Activated naive CD8-positive, alpha-beta T cell treated with anti-CD3 and anti-CD28 coated beads for 36 hours (primary cell): ENCODE measurements at places on chromosomes 3 and 15.

- no peak for DNase-seq
Observed at GRCh38 chr3:110174908-110175307, 837.6 kb upstream of the DPPA4 start.

DNA sequence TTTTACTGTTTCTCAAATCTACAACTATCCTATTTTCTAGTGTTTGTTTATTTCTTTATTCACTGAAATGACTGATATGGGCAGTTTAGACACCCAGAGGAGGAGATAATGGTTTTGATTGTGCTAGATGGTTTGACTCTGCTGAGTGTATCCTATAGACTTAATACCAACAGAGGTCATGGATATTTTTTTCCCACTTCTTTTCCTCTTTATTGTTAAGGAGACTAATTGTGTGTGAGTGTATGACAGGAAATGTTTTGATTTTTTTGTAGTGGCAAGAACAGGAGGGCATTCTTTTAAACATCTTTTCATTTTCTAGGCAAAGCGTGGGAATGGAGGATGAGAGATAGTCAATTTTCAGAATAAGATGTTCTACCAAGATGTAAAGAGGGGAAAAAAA is 223.5 kb downstream of the CHST2 start:
- DNase-seq = no peak

- no peak for DNase-seq
Observed at GRCh38 chr3:14458434-14459275, 56.2 kb downstream of the SLC6A6 start.

GRCh38 chr3:100782348-100782747 is 73.1 kb downstream of the TFG start:
- no peak for DNase-seq

- no peak for DNase-seq
Observed at GRCh38 chr3:152517502-152517901, 248.8 kb downstream of the MBNL1 start.

- DNase-seq = no peak
Observed at GRCh38 chr15:50993598-50993997, 85.1 kb downstream of the AP4E1 start.
